MM.1S (cell line): ENCODE measurements at places on chromosomes 4 and X.

DNA sequence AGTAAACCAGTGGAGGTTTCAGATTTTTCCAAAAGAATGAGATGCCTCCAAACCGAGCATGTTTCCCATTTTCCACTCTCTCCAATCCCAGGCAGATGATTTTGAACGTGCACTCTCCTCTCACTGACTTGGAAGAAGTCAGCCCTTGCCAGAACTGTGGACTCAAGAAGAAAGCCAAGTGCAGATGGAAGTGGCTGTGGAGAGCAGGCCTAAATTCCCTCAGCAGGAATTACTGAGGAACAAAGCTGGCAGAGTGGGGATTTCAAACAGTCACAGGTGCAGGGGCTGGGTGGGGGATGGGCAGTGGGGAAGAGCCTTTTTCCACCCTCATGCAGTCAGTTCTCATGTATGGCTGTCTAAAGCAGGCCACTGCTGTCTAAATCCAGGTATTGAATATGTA is 83.5 kb upstream of the PLAC1 start:
- DNase-seq: no peak

GRCh38 chr4:122776916-122777315 is 44.4 kb downstream of the BBS12 start:
- no peak for DNase-seq

- no peak for DNase-seq
Measured at GRCh38 chr4:81914623-81915022, 442.9 kb upstream of the RASGEF1B start.

DNA sequence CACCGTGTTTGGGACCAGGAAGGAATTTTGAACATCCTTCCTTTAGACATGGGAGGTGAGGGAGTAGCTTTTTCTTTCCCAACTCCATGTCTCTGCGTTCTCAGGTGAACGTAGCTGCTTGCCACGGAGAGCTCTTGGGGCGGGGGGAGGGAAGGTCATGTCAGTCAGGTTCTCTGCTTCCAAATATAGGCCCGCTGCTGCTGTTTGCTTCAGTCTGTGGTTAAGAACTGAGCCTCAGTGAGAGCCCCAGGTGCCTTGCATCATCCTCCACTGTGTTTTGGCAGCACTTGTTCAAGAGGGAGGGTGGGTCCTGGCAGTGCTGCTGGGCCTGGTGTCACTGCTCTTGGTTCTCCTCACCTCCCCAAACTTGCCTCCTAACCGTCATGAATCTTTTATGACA is 46.5 kb downstream of the HADH start:
- peak; percentile 98 for DNase-seq

GRCh38 chr4:54050214-54050904 is 14.0 kb downstream of the CHIC2 start:
- no peak for DNase-seq

- DNase-seq: no peak
Measured at GRCh38 chr4:23734000-23734399, 155.8 kb downstream of the PPARGC1A start.

- no peak for DNase-seq
Measured at GRCh38 chr4:120329386-120329785, 262.7 kb upstream of the MAD2L1 start.
